ENCODE measurements at places on chromosomes 11 and 22.

DNA sequence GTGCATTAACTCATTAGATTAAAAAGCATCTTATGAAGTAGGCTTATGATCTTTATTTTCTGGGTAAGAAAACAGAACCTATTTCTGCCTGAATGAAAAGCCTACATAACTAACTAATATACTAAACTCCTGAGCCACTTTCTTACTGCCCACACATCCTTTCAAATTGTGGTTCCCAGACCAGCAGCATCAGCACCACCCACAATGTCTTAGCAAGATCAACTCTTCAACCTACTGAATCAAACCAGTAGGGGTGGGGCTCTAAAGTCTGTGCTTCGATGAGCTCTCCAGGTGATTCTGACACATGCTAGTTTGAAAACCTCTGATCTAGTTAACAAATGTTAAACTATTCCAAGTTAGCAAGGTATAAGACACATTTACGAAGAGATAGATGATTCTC, 462.4 kb downstream of the DLG2 start:
- no peak for DNase-seq

DNA sequence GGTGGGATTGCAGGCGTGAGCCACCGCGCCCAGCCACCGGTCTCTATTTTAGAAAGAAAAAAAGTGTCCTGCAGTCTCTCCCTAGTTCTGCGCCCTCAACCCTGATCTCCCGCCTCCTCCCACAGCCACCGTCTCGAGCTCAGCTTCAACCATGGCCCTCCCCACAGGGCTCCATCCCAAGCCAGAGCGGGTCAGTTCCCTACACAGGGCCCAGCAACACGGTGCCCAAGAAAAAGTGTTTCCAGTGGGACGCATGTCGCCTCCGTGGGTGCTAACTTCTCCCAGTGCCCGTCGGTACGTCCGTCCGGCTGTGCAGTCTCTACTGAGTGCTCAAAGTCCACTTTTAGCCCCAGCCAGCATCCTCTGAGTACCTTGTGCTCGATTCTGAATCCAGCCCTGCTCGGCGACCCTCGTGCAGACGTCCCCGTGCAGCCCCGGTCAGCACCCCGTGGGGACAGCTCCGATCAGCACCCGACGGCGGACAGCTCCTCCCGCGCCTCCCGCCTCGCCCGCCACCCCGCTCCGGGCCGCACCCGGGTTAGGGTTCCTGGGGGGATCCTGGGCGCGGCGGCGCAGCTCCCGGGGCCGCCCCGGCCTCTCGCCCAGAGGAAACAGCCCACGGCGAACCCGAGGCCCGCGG, 657 bp upstream of the MAPK8IP2 start:
- no peak for DNase-seq

DNA sequence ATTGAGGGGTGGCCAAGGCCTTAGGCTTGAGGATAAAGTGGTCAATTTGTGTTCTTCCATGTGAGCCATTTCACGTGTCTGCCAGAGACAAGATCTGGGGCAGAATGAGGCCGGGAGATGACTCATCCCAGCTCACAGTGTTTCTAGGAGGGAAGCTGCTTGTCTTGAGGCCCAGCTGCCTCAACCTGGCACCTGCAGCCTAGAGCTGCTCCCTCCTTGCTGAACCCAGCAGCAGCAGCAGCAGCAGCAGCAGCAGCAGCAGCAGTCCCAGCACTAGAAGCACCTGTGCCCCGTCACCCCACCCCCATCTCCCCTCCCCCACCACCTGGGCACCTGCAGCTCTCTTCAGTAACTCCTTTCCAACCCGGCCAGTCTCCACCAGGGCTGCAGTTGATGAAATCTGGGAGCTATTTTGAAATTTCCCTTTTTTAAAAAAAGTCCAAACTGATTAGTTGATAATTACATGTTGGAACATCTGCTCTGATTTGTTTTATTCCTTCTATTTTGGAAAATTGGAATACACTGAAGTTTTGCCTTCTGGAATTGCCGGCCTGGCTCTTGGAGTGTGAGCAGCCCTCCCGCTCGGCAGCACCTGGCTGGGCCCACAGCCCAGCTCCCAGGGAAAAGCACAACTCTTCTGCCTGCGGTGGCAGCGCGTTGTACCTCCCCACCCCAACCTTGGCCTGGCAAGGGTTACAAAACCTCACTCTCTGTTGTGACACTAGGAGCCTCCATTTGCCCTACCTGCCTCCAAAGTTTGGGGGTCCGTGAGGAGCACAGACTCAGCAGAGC, 143.5 kb downstream of the NXPE2 start:
- no peak for DNase-seq

DNA sequence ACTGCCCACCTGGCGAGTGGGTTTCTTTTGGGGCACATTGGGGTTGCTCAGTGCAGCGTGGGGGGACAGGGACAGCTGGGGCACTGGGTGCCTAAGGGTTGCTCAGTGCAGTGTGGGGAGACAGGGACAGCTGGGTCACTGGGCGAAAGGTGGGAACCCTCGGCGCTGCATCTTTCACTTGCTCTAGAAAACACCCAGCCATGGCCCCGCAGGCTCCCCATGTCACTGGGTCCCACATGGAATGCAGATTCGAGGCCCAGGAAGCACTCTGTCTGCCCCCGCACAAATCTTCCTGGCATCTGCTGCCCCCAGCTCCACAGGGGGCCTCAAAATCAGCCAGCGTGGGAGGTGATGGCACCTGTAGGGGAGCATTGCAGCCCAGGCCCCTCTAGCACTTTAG, 229.3 kb downstream of the BRD1 start:
- DNase-seq, result no peak

- DNase-seq, result peak; percentile 75
These were observed 20.6 kb upstream of the ST3GAL4 start for GRCh38 chr11:126334659-126335462.

GRCh38 chr22:22693531-22693884, 49.1 kb downstream of the GGTLC2 start:
- no peak for DNase-seq

- peak; percentile 80 for DNase-seq
These were observed 5.9 kb downstream of the USP2 start for GRCh38 chr11:119375337-119376196.

- DNase-seq, result no peak
These were observed 33.4 kb downstream of the MIAT start for GRCh38 chr22:26690654-26691376.

GRCh38 chr11:34303028-34303570, 54.7 kb downstream of the ABTB2 start:
- DNase-seq, result no peak

- DNase-seq, result peak; percentile 17
These were observed 78.1 kb upstream of the PRR5 start for GRCh38 chr22:44623771-44624510.

DNA sequence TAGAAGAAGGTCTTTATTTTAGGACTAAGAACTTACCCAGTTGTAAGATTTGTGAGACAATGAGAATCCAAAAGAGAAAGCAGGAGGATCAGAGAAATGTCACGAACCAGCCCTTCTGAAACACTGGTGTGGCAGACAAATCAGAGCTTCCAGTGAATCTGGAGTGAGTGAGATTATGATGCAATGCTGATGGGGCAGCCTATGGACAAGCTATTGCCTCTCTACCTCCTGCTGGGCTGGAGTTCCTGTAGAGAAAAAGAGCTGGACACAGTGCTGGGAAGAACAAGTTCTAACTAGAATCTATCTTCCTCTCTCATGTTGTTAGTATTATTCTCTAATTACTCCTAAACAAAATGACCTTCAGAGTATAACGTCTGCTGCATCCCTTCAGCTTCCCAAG, 12.0 kb upstream of the ANO3 start:
- no peak for DNase-seq

DNA sequence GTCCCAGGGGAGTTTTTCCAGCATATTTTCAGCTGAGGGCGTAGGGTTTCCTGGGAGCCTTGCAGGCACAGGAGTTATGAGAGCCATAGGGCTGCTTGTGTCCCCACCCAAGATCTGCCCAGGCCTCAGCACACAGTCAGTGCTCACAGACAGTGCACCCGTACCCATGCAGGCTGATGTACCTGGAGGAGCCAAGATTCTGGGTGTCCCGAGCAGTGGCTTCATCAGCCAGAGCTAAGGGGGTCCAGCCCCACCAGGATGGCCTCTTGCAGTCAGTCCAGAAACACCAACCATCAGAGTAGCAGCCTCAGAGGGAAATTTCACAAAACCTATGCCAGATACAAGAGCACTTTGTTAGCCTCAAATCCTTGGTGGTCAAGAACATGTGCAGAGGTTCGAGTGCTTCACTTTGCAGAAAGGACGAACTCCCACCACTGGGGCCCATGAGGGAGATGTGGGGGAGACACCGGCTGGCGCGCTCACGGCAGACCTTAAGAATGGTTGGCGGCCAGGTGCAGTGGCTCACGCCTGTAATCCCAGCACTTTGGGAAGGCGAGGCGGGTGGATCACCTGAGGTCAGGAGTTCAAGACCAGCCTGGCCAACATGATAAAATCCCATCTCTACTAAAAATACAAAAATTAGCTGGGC, 43.8 kb upstream of the RTL6 start:
- no peak for DNase-seq

GRCh38 chr11:77725433-77725832, 87.8 kb upstream of the CLNS1A start:
- DNase-seq, result no peak

DNA sequence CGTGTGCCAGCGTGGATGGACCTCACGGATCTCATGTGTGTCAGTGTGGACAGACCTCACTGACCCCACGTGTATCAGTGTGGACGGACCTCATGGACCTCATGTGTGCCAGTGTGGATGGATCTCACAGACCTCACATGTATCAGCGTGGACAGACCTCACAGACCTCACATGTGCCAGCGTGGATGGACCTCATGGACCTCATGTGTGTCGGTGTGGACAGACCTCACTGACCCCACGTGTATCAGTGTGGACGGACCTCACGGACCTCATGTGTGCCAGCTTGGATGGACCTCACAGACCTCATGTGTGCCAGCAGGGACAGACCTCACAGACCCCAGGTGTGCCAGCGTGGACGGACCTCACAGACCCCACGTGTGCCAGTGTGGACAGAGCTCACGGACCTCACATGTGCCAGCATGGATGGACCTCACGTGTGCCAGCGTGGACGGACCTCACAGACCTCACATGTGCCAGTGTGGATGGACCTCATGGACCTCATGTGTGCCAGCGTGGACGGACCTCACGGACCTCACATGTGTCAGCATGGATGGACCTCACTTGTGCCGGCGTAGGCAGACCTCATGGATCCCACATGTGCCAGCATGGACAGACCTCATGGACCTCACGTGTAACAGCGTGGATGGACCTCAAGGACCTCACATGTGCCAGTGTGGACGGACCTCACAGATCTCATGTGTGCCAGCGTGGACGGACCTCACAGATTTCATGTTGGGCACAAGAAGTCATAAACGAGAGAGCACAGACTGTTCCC, 18.2 kb downstream of the TTLL8 start:
- no peak for DNase-seq

GRCh38 chr11:47361419-47361818, 8.9 kb upstream of the MYBPC3 start:
- DNase-seq, result no peak

DNA sequence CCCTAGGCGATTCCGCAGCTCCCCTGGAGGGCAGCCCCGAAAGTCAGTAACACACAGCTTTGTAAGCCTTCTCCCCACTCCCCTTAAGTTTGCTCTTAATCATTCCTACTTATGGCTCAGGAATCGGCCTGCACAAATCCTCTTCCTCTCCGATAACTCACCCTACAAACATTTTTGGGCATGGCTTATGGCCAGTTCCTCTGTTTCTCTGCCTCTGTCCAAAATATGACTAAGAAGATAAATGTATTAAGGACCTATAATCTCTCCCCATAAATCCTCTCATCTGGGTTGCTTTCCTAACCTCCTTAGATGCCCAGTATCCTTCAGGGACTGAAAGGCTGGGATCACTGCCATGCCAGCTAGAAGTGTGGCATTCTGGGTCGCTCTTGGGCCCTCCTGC, 41.0 kb downstream of the PAMR1 start:
- DNase-seq, result peak; percentile 91

DNA sequence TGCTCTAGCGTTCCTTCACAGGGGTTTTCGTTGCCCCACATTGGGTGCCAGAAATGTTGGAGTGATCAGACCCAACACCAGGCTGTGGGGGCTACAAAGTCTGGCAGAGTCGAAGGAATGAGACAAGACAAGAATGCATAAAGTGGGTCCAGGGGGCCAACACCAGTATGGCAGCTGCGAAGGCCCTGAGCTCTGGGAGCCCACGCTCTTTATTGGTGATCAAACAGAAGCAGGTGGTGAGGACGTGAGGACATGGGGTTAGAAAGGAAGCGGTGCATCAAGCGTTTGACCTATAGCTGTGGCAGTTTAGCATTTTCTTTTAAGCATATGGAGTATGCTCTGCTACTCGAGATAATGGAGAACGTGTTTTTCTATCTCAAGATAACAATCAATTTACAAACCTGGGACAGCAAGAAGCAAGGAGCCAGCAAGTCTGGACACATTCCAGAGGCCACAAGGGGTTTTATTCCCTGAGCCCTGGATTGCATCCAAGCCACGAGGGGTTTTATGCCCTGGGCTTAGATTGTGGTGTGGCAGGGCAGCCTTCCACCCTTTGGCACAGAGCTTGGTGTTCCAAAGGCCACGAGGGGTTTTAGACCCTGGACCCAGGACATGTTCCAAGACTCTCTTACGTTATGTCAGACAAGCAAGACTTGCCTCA, 3.9 kb upstream of the DNAJB13 start:
- no peak for DNase-seq

- no peak for DNase-seq
These were observed 3.1 kb downstream of the TBX1 start for GRCh38 chr22:19763458-19764298.

DNA sequence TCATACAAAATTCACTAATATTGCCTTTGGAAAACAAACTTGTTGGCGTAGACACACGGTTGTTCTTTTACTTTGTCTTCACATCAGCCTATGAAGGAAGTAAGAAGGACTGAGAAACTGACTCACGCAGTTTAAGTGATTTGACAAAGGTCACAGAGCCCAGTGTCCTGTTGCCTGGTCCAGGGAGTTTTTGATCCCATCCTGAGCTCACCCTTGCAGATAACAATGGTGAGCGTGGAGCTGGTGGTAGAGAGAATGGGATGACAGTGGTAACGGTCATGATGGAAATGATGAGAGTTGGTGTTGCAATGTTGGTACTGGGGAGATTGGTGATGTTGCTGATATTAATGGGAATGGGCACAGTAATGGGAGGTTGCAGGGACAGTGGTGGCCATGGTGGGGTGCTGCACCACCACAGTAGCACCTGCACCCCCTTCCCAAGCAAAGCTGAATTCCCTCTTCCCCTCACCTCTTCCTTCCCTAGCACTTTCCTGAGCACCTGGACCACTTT, 22.0 kb downstream of the CREB3L1 start:
- no peak for DNase-seq
